ENCODE measurements at places on chromosomes 11 and 22.
A peak's percentile ranks its signal among the peaks of the same experiment; 100 is the strongest.

- DNase-seq = no peak
These were observed 9.9 kb upstream of the RASL10A start for GRCh38 chr22:29325356-29325755.

GRCh38 chr11:121722431-121723245 lies 269.9 kb upstream of the SORL1-AS1 start:
- DNase-seq = peak; percentile 51

GRCh38 chr22:44211946-44212930 lies 31.5 kb downstream of the PARVG start:
- DNase-seq = no peak

- DNase-seq = no peak
These were observed 104.5 kb downstream of the NXPE2 start for GRCh38 chr11:114782650-114783310.

- DNase-seq = no peak
These were observed 170.8 kb downstream of the MN1 start for GRCh38 chr22:27630754-27631153.

DNA sequence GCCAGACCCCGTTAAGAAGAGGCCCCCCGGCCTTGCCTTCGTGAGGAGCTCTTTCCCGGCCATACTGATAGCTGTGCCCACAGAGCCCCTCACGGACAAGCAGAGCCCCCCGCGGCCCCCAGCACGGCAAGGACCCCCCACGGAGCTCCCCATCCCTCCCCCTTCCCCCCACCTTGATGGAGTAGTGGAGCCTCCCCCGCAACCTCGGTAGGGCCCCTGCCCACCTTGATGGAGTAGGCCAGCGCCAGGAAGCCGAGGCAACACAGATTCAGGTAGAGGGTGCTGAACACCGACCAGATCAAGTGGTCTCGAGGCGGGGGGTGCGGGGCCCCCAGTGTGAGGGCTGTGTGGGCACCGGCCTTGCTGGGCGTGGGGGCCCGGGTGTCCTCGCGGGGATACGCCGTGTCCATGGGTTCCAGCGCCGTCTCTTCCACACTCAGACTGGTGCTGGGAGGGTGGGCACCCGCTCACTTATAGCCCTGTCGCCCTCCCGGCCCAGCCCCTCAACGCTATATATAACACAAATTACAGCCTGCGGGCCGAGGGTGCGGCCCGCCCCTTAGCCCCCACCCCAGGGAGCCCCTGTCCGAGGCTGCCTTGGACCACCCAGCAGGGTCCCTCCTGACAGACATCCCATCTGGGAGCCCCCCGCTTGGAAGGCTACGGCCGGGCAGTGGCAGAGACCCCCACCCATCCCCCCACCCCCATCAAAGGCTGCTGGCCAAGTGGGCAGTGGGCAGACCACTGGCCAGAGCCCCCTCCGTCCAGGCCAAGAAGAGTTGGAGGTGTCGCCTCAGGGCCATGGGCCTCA lies at the start of gene IFITM5:
TSS of gene IFITM5 (minus strand) at position 446 of the 811 bp plus-strand sequence. CDS start at position 410, 36 bp downstream.
- no peak for DNase-seq

DNA sequence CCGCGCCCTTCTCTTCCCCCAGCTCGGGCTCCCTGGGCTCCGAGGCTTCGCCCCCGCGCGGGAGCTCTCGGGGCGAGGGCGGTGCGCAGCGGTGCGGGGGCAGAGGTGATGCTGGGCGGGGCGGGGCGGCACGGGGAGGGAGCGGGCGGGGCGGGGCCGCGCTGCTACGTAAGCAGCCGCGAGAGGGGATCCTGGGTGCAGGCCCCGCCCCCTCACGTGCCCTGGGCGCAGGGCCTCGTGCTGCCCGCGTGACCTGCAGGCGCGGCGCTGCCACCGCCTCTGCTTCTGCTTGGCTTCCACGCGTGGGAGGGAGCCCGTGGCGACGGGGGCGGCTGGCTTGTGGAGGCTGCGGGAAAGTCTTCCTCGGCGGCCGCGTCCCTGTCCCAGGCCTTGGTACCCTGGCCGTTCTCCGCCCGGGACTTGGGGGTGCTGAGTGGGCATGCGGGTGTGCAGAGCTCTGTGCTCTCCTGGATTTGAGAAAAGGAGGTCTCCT lies 132.6 kb upstream of the HSD17B12 start:
- peak; percentile 51 for DNase-seq

DNA sequence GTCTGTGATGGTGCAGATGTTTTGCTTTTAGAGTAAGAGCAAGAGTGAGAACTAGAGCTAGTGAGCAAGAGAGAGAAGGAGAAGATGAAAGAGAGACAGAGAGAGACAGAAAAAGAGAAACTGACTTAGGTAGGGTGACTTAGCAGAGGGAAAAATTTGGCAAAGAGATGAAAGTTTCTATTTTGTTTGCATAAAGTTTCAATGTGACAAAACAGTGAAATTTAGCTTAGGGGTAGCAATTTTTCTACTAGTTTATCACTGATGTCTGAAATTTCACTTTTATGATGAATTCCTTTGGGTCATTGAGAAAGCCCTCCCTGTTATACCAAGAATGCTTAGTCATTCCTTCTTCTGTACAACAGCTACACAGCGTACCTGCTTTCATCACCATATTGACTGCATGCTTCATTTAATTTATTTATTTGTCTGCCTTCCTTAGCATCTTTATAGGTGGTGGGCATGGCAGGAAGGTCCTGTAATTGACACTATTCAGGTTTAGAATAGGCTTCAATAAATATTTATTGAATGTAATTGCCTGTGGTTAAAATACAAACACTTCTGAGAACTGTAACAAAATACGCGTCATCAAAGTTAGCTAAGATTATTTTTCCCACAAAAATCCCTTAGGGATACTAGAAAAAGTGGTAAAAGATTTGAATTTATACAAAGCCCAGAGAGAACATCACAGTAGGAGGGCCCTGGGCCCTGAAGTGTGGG lies 19.9 kb upstream of the CTSC start:
- DNase-seq = no peak

DNA sequence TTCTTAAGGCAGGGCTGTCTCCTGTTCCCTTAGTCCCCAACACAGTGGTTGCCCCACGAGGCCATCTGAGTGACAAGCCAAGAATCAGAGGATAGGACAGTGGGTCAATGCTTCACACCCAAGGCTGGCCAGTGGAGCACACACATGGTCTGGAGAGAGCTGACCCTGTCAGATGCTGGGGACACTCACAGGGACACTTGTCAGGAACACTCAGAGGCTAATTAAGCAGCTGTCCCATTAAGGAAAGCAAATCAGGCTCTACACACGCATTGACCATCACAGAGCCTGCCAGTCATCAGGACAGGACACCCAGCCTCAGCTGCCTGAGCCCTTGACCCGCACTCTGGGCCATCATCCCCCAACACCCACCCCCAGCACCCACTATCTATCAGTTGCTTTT lies 18.2 kb downstream of the GDPD5 start:
- no peak for DNase-seq

- no peak for DNase-seq
These were observed 8.5 kb upstream of the CDC42BPG start for GRCh38 chr11:64852804-64853509.

GRCh38 chr11:559020-559620 lies 1.4 kb downstream of the LMNTD2 start:
- DNase-seq = no peak

DNA sequence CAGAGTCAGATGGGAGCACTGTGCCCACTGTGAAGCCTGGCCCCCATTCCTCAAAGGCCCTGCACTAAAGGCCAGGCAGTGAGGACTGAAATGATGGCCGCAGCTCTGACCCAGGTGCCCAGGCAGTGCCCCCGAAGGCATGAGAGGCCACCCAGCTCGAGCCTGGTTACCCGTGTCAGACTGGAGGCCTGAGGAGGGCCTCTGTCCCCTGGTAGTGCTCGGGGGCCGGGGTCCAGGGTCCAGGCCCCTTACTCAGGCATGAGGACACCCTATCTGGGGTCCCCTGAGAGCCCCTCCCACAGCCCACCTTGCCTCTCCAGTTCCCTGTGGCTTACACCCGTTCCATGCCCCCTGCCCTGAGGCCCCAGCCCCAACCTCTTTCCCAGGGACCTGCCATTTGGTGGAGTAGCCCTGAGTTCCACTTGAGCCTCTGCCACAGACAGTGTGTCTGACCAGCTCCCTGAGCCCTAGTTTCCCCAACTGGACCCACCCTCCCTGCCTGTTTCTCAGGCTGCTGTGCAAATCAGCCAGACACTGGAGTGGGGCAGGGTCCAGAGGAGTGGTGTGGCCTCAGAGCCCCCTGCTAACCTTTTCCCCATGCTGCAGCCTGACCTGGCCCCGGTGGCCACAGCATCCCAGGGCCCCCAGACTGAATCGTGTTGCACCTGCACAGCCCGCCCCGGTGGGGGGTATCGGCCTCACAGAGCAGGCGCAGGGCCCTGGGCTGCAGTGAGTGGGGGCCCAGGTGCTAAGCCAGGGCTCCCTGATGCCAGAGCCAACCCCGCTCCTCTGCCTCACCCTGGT lies 10.8 kb upstream of the ANKRD13D start:
- DNase-seq = no peak
